Activated CD8-positive, alpha-beta memory T cell treated with anti-CD3 and anti-CD28 coated beads, Interleukin-2, amount 50 U/mL, for 4 hours (primary cell): ENCODE measurements at places on chromosomes 4 and X.

DNA sequence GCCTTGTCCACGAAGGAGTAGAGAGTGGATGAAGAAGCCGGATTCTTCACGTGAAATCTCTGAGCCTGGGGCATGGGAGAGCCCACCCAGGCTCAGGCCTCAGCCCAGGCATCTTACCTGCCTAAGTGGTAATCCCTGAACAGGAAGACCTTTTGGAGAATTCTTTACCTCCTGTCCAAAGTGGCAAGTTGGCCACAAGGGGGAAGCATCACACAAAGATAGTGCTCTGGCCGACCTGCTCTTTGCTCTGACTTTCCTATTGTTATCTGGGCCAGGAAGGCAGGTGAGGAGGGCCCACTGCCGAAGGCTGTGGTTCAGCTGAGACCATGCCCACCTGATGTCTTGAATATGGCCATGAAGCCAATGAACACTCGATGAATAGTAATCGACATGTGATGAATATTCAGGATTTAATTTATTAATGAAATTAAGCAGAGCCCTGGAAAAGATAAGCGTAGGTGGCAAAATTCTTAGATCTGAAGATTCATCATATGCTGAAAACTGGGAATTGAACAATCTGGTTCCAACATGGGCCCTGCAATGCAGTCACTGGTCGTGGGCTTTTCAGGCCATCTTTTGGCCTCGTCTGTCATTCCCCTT lies 93.8 kb downstream of the PDGFRA start:
- DNase-seq, result peak; percentile 35

DNA sequence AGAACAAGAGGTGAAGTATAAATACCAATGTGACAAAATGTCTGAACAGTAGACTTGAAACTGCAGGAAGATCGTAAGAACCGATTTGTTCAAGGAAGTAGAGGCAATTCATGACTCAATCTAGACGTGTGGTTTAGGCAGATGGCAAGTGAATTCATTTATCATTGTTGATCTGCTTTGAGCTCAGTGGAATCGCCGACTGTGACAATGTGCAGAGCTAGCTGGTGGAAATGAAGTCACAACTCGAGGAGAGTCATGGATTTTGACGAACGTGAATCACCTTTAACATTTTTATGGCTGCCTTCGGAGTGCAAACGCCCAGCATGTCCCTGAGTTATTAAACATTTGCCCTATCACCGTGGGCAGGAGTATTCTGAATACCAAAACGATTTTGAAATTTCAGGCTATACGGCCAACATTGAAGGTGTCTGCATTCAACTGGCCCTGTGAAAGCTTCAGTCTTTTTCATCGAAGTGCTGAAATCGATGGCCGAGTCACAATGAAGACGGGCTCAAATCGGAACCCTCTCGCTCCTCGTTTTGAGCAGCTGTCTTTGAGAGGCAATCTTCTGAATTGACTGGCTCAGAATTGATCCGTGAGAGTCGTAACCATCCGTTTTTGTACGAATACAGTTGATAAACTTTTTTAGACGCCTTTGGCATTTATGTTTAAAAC lies 689 bp upstream of the OGT start:
- peak; percentile 51 for DNase-seq

DNA sequence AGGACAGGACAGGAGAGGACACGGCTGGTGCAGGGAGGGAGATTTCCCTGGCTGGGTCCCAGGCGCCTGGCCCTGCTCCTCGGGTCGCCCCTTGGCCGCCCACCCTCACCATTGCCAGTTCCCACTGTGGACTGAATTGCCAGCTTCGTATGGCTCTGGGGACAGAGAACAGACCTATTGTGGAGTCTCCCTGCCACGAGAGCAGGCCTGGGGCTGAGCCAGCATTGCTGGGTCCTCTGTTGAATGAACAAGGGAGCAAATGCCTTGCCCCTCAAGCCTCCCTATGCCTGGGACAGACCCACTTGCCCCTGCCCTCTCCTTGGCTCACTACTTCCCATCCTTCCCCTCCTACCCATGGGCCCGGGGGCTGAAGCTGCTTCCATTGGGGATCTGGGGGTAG lies 4.3 kb downstream of the PLXNA3 start:
- DNase-seq, result no peak

GRCh38 chr4:6885953-6886557 lies 23.6 kb upstream of the TBC1D14 start:
- DNase-seq, result no peak

- no peak for DNase-seq
Observed at GRCh38 chr4:161291222-161291621, 872.6 kb downstream of the FSTL5 start.

DNA sequence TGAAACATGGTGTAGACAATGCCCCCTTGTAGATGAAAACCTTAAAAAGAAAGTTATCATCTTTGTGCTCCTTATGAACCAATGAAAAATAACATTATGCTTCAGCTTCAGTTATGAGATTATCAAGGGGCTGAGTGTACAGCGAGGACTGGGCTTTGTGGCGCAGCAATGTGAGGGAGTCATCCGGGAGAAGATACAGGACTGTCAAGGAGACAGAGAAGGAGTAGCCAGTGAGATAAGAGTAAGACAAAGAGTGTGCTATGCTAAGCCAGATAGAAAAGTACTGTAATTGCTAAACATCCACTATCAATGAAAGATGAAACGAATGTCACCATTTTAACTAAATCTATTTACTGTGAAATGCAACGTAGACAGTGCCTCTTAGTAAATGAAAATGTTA lies 3.6 kb upstream of the KLHL15 start:
- DNase-seq, result no peak

GRCh38 chr4:15779306-15779705 lies 1.2 kb downstream of the CD38 start:
- DNase-seq, result no peak

DNA sequence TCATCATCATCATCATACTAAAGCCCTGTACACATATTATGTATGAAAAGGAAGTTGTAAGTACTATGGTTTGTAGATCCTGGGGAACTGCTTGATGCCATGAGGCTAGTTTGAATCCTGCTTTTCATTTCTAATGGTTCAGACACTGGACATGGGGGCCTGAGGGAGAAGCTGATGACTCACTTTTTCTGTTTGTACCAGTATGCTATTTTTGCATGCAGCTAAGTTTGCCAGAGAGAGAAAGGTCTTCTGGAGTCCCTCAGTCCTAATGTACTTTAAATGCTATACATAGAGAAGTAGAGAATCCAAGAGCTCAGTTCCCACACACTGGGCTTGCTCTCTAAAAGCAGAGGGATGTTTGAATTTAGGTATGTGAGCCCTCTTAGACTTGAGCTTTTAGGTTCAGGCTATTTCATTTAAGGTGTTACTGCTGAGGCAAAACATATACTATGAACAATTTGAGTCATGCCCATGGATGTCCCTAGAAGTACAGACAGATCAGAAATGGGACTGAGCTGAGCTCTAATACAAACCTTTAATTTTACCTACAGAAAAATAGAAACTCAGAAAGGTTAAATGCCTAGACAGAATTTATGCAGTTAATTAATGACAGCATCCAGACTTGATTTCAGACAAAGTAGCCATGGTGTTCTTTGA lies 17.6 kb upstream of the HS3ST1 start:
- DNase-seq, result no peak

DNA sequence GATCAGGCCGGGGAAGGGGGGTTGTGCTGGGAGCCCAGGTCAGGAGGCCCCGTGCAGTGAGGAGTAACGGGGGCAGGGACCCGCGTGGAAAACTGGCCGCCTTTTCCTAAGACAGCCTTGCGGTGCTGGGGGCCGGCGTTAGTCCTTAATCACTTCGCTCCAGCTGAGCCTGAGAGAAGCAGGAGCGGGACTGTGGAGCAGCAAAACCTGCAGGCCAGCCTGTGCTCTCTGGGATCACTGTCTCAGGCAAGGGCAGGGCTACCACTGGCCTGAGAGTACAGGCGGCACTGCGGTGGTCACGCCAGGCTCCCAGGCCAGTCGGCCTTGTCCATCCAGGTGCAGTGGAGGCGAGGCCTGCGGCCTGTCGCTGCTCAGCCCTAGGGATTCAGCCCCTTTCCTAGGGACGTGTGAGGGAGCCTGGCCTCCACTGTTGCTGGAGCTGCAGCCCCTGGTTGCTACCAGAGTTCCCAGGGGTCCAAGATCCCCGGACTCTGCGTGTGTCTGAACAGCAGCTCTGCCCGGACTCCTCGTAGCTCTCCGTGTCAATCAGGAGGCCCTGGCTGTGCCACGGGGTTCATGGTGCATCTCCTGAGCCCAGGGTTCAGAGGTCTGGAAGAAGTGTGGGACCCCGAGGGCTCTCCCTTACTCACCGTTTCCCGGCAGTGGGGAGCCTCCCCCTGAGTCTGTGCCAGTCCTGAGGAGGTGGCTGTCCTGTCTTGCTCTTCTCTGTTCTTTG lies 2141.7 kb upstream of the TENM3 start:
- DNase-seq, result no peak

- DNase-seq, result peak; percentile 48
Observed at GRCh38 chrX:129779747-129780146, at the start of gene SASH3. SASH3 (plus strand) TSS chrX:129779949; CDS start chrX:129780098, 149 bp downstream.

- no peak for DNase-seq
Observed at GRCh38 chr4:89598602-89599001, 238.4 kb downstream of the SNCA start.

- DNase-seq, result no peak
Observed at GRCh38 chr4:138911909-138912703, 103.5 kb upstream of the NOCT start.

GRCh38 chr4:2248821-2249261 lies 6.9 kb upstream of the HAUS3 start:
- DNase-seq, result peak; percentile 13

- no peak for DNase-seq
Observed at GRCh38 chr4:140839406-140839805, 83.2 kb upstream of the TBC1D9 start.

DNA sequence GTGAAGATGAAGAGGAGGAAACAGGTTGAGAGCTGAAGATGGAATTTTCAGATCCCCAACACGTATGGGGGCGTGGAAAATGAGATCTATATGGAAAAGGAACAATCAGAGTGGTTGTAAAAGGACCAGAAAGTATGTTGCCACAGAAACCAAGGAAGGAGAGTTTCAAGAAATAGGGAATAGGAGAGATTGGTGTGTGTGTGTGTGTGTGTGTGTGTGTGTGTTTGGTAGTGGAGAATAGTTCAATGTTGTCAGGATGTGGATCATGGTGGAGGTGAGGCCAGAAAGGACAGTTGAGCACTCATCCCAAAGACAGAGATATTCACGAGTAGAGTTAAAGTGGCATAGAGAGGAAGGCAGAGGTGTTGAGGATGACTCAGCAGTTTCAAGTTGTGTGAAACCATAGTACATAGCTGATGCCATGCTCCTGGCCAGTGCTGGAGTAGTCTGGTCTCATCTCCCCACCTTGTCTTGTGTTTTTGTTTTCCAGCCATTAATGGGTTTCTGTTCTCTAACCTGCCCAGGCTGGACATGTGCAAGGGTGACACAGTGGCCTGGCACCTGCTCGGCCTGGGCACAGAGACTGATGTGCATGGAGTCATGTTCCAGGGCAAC lies 36.1 kb downstream of the HEPH start:
- DNase-seq, result no peak

- no peak for DNase-seq
Observed at GRCh38 chr4:152983774-152984411, 47.8 kb downstream of the FHDC1 start.

DNA sequence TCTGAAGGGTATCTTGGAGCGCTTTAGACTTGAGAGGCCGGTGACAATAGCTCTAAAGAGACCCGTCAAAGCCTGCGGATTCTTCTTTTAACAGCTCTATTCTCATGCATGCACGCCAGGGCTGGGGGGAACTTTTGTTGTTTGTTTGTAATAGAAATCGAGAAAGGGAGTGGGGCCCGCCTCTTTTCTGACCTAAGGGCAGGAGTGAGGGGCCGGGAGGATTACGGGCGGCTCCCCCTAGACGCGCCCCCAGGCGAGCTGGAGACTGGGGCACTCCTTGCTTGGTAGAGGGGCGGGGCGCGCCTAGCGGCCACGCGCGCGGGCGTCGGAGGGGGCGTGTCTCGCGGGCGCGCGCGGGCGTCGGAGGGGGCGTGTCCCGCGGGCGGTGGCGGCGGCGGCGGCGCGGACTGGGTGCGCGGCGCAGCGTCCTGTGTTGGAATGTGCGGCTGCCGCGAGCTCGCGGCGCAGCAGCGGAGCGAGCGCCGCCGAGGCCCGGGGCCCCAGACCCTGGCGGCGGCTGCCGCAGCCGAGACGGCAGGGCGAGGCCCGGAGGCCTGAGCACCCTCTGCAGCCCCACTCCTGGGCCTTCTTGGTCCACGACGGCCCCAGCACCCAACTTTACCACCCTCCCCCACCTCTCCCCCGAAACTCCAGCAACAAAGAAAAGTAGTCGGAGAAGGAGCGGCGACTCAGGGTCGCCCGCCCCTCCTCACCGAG lies at the start of gene REST:
TSS of gene REST (plus strand) at position 412 of the 717 bp plus-strand sequence. CDS start 2,739 bp downstream, outside the sequence.
- peak; percentile 81 for DNase-seq

GRCh38 chrX:70096052-70096451 lies 33.8 kb downstream of the OTUD6A start:
- DNase-seq, result no peak

DNA sequence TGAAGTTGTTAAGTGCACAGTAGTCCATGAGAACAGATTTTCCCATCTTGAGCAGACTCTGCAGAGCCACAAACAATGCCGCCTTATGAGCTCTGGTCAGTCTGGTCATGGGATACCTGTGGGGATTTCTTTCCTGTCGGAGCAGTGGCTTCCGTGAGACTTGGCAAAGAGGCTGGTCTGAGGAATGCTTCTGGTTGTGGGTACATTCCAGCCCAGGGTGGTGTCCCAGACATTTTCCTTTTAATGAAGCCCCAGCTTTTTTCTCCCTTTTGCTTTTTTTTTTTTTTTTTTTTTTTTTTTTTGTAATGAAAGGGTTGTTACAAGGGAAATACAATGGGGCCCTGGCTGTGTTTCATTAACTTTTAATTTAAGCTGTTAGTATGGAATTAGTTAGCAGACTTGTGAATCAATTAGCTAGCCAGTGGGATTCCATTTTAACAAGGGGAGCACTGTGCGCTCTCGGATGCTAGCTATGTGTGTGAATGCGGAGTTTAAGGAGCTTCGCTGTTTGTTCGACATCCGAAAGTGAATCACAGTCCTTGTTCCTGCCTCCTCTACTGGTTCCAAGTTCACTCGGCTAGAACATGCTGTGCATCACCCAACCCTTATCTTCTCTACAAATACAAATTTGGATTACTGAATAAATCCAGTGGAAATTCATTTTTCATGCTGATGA lies 225.1 kb downstream of the CBR4 start:
- DNase-seq, result no peak

DNA sequence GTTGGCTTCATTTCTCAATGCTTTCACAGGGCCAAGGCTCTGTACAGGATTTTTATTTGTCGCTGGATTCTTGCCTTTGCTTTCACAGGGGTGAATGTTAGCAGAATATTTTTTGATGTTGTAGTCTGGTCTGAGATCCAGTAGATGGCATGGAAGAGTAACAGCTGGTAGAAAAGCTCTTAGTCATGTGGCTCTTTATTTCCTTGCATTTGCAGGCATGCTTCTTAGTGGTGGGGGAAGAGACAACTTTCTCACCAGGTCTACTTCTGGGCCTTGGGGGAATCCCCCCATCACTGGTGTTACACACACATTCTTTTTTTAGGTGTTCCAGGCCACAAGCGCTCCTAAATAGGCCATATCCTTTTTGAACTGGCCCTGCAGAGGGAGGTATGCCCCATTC lies 58.2 kb upstream of the DKK2 start:
- no peak for DNase-seq

GRCh38 chr4:127776620-127777019 lies 5.5 kb upstream of the HSPA4L start:
- no peak for DNase-seq

GRCh38 chr4:152344001-152344400 lies 191.9 kb downstream of the FBXW7 start:
- DNase-seq, result no peak

- DNase-seq, result no peak
Observed at GRCh38 chr4:89753601-89754066, 83.3 kb downstream of the SNCA start.

GRCh38 chrX:39559229-39559628 lies 538.5 kb downstream of the BCOR start:
- no peak for DNase-seq
